ENCODE measurements at places on chromosomes 4 and X. TPM values are rescaled to one million over a fixed set of nuclear protein-coding genes. Genes with fewer than 3 reads are reported as not detected.

The CSAG1 gene
- not detected for total RNA-seq

The KLF8 gene
- total RNA-seq = 4.1 TPM

DNA sequence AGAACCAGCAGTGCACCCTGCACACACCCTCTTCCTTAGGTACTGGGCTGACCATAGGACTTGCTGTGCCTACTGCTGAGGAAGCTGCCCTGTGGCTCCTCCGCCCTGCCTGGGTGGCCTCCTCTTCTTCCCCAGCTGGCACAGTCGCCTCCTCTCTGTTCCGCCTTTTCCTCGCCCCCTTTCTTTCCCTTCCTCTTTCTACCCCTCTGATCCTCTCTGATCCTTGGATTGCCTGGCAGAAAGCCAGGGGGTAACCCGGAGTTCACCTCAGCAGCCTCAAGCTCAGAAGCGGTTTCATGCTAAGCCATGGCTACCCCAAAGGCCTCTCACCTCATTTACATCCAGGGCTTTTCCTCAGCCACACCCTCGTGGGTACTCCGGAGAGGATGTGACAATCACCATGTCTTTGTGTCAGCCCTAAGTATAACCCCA is 136.2 kb downstream of the SMIM20 start:
- H3K4me1 ChIP-seq = no peaks in the 10 kb centered on the region
- peak; percentile 53 for DNase-seq
- no peaks in the 10 kb centered on the region for H3K36me3 ChIP-seq
- no peak overlapping the region for H3K27ac ChIP-seq
- no peaks in the 10 kb centered on the region for H3K27me3 ChIP-seq

DNA sequence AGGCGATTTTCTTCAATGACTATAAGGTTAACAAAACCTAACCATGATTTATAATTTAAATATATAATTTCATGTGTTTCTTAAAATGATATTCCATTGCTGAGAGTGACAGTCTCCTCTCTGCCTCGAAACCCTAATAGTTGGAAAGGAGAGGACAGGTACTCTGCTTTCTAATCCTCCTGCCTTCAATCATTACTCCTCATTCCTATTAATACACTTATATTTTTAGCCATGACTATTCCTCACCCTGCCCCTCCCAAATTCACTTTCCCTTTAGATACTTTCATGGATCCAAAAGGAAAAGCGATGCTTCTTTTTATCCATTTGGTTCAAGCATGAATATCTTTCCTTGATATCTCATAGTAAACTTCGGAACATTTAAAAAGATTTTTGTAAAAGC is 418.2 kb downstream of the CCSER1 start:
- H3K27ac ChIP-seq = no peak overlapping the region
- H3K4me1 ChIP-seq = no peaks in the 10 kb centered on the region
- H3K27me3 ChIP-seq = no peaks in the 10 kb centered on the region
- H3K36me3 ChIP-seq = no peaks in the 10 kb centered on the region
- no peak overlapping the region for H3K4me3 ChIP-seq

- no peak overlapping the region for H3K4me3 ChIP-seq
- DNase-seq = no peak
- H3K36me3 ChIP-seq = no peaks in the 10 kb centered on the region
- no peaks in the 10 kb centered on the region for H3K4me1 ChIP-seq
Observed at GRCh38 chr4:159504684-159505083, 401.8 kb downstream of the RAPGEF2 start.

- no peaks in the 10 kb centered on the region for H3K4me1 ChIP-seq
- no peak overlapping the region for H3K27ac ChIP-seq
Observed at GRCh38 chrX:132180929-132181328, 38.3 kb downstream of the RAP2C start.

DNA sequence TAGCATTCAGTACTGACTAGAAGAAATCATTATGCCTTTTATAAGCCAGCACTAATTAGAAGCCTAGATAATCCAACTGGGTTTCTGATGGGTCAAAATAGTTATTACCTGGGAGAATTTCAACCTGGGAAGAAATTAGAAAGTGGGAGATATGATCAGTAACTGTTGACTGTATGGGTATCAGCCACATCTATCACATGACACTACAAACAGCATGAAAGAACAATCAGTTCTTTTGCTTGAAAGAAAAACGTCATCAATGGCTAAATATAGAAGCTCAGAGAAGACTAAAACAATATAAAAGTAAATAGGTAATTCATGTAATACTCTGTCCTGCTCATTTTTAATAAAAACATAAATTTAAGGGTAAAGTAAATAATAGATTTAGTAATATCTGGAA is 145.1 kb downstream of the CAMK2D start:
- H3K27ac ChIP-seq = peak overlapping the region; percentile 60
- no peak for DNase-seq
- H3K27me3 ChIP-seq = no peaks in the 10 kb centered on the region
- H3K36me3 ChIP-seq = no peaks in the 10 kb centered on the region
- H3K4me3 ChIP-seq = no peak overlapping the region
- H3K4me1 ChIP-seq = peaks cover 61% of the 10 kb centered on the region

DNA sequence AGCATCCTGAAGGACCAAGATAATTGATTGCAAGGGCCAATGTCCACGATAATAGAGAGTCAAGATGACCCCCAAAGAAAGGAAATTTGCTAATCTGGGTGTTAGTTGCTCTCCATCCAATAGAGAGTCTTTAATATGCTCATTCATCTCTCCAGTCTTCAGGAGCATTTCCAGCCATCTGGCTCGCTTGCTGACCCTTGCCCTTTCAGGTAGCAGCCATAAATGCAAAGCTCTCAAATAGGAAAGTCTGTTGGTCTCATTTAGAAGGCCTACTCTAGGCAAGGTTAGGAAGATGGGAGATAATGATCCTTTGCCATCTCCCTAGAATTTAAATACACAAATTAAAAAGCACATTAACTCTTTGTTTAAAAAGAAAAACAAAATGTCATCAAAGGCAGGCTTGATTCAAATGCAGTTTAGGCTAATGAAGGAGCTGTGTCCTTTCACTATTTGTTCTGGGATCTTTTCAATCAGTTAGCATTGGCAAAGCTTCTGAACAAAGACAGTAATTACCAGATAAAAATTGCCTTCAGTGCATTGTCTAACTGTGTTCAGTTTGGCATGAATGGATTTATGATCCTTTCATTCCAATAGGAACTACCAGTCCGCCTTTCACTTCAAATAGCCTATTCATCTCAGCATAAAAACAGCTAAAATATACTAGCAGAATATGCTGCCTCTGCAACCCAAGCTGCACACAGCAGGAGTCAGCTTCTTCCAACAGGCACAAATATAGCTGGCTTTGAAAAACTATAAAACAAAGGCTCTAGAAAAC is 49.6 kb upstream of the ATXN3L start:
- no peaks in the 10 kb centered on the region for H3K27me3 ChIP-seq
- no peaks in the 10 kb centered on the region for H3K4me1 ChIP-seq
- no peak overlapping the region for H3K4me3 ChIP-seq
- H3K27ac ChIP-seq = no peak overlapping the region
- no peaks in the 10 kb centered on the region for H3K36me3 ChIP-seq

DNA sequence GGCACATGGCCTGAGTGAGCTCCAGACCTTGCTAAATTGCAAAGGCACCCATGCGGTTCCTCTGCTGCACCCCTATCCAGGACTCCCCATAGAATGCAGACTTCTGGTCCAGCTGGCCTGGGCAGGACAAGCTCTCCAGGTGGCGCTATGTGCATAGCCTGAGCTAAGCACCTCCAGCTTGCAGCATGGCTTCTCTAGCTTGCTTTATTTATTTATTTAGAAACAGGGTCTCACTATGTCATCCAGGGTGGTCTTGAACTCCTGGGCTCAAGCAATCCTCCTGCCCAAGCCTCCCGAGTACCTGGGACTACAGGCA is 5.5 kb upstream of the WFS1 start:
- H3K4me1 ChIP-seq = peaks cover 4% of the 10 kb centered on the region
- no peaks in the 10 kb centered on the region for H3K27me3 ChIP-seq
- no peaks in the 10 kb centered on the region for H3K36me3 ChIP-seq
- no peak overlapping the region for H3K4me3 ChIP-seq
- H3K27ac ChIP-seq = no peak overlapping the region

GRCh38 chrX:100477958-100478357 is 67.9 kb upstream of the PCDH19 start:
- peak overlapping the region; percentile 41 for H3K27ac ChIP-seq
- no peaks in the 10 kb centered on the region for H3K36me3 ChIP-seq
- no peaks in the 10 kb centered on the region for H3K4me1 ChIP-seq
- no peaks in the 10 kb centered on the region for H3K27me3 ChIP-seq
- no peak overlapping the region for H3K4me3 ChIP-seq
- peak; percentile 2 for DNase-seq

GRCh38 chr4:108828620-108829019 is 65.8 kb upstream of the ETNPPL start:
- peaks cover 10% of the 10 kb centered on the region for H3K4me1 ChIP-seq
- no peak overlapping the region for H3K4me3 ChIP-seq
- DNase-seq = no peak
- H3K27ac ChIP-seq = no peak overlapping the region
- H3K27me3 ChIP-seq = no peaks in the 10 kb centered on the region
- no peaks in the 10 kb centered on the region for H3K36me3 ChIP-seq

- H3K36me3 ChIP-seq = no peaks in the 10 kb centered on the region
- no peak for DNase-seq
- no peak overlapping the region for H3K4me3 ChIP-seq
Observed at GRCh38 chrX:122567911-122568310, 616.2 kb upstream of the GRIA3 start.

DNA sequence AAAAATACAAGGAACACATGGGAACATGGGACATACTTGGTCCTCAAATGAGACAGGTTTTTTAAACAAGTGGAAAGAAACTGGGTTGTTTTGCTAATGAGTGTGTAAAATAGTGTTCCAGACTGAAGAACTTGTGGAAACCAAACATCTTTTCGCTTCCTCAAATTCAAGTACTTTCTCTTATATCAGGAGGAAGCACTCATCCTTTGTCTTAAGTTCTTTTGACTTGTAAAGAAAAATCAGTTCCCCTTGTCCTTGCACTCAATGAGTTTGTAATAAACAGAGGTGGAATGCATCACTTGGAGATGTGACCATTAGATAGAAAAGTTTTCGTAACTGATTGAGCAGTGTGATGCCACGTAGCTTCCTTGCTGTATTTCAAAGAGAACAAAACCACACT is 101.1 kb downstream of the PHOX2B start:
- DNase-seq = no peak
- no peak overlapping the region for H3K4me3 ChIP-seq
- no peaks in the 10 kb centered on the region for H3K27me3 ChIP-seq
- no peaks in the 10 kb centered on the region for H3K36me3 ChIP-seq

DNA sequence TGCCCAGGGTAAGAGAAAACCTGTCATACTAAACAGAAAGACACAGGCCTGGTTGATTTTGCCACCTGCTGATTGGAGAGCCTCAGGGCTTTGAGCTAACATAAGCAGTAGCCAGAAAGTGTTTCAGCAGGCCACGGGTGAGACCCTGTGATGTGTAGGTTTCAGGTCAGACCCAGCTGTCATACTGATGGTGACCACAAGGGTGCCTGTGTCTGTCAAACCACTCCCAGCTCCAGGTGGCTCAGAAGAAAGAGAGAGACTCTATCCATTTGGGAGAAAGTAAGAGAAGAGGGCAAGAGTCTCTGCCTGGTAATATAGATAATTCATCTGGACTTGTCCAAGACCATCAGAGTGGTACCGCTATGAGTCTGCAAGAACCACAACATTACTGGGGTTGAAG is 72.8 kb upstream of the NLRP2B start:
- no peaks in the 10 kb centered on the region for H3K27me3 ChIP-seq
- no peak overlapping the region for H3K4me3 ChIP-seq
- H3K4me1 ChIP-seq = no peaks in the 10 kb centered on the region
- H3K27ac ChIP-seq = no peak overlapping the region

GRCh38 chr4:37858112-37858511 is 31.6 kb downstream of the PGM2 start:
- H3K4me3 ChIP-seq = no peak overlapping the region
- no peaks in the 10 kb centered on the region for H3K36me3 ChIP-seq
- no peaks in the 10 kb centered on the region for H3K4me1 ChIP-seq
